ENCODE measurements at places on chromosomes 7 and 10.

DNA sequence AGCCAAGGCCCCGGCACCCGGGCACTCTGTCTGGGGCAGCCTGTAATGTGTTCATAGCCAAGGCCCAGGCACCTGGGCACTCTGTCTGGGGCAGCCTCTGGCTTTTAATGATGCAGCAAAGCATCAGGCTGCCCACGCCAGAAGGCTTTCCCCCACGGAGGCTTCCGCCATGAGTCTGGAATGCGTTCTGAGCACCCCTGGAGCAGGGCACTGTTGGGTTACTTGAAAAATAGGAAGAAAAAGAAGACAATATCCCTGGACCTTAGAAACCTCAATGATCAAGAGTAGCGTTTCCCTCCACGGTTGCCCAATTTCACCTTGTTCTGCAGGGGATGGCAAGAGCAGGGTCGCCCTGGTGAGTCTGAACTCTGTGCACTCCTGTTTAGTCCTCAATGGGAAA is 565.0 kb downstream of the PTPRN2 start:
- DNase-seq = no peak

GRCh38 chr7:74452748-74453321 is 871 bp upstream of the GTF2IRD1 start:
- DNase-seq = no peak

DNA sequence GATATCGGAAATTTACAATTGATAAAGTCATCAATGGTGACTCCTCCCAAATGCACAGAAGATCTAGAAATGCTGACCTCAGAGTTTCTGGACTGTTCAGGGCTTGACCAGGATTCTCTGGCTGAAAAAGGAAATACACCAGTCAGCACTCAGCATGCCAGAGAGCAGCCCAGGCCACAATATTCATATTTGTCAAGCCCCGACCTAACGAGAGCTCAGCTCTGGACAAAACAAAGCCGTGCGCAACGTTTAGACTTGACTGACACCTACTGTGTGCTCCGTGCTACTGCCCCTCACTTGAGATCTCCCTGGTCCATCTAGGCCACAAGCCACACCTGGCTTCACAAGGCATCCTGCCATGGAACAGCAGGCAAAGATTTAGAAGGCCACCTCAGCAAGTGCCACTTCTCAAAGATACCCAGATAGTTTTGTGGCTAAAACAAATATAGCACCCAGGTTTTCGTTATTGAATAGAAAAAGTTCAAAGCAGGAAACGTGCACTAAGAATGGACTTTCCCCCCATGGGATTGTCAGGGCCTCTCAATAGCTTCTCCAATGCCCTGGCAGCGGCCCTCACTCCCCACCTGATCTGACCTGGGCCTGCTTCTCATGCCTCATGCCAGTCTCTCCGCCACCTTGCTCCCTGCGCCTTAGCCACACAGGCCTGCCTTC is 218.3 kb downstream of the FAM107B start:
- DNase-seq = no peak

GRCh38 chr10:124681626-124682552 is 62.3 kb downstream of the FAM53B start:
- DNase-seq = no peak

DNA sequence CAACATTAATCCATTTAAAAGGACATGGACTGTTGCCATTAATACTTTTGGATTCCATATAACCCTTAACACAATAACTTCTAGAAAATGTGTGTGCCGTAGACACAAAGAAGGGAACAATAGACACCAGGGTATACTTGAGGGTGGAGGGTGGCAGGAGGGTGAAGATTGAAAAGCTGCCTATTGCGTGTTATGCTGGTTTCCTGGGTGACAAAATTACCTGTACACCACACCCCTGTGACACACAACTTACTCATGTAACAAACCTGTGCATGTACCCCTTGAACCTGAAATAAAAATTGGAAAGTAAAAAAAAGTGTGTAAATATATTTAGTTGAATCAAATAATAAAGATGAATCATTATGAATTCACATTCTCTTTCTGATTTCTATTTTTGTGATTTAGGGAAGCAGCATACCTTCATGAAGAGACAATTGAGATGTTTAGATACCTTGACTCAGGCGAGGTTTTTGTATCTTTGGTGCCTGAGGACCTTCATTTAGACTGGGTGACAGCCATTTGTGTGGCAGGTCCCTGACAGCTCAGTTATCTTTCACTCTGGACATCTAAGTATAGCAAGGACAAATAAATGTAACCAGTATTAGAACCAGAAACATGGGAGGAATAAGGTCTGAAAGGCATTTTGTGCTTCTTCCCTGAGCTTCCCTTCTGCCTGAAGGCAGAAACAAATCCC is 28.7 kb downstream of the GIMAP8 start:
- DNase-seq = no peak

GRCh38 chr7:129796186-129796775 is 156.5 kb downstream of the UBE2H start:
- no peak for DNase-seq

DNA sequence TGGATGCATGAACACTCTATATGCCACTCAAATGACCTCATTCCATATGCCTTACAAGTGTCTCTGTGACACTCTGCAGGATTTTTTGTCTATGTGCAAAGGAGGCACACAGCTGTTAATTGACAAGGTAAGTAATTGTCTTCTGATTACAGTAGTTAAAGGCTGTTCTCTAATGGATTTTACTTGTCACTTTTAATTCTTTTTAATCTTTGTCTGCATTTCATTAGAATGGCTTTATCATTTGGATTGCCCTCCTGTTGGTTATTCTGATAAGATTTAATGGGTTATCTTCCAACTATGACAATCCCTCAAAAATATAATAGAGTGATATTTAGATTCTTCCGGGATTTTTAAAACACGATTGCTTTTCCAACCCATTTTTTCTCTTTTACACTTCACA is 290.0 kb upstream of the TEX47 start:
- DNase-seq = no peak

- DNase-seq = no peak
Observed at GRCh38 chr10:101453791-101454718, 100.1 kb downstream of the BTRC start.

DNA sequence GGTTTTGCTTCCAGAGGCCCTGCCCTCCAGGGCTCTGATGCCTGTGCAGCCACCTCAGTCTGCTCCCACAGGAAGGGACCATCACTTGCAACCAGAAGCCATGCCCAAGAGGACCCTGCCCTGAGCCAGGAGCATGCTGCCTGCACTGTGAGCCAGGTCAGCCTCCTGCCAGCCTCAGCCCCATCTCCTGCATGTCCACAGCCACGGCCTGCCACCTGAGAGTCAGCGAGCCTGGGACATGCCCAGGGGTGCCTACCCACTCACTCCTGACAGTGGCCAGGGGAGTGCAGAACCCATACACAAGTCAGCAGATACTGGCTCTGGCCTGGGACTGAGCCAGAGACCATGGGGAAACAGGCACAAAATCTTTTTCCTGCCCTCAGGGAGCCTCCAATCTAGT is 6.6 kb upstream of the KCP start:
- no peak for DNase-seq

- DNase-seq = no peak
Observed at GRCh38 chr10:98486421-98486820, 39.7 kb upstream of the HPS1 start.

- no peak for DNase-seq
Observed at GRCh38 chr7:3928727-3929515, 627.9 kb downstream of the SDK1 start.

GRCh38 chr7:155204744-155205367 is 92.8 kb upstream of the INSIG1 start:
- no peak for DNase-seq

DNA sequence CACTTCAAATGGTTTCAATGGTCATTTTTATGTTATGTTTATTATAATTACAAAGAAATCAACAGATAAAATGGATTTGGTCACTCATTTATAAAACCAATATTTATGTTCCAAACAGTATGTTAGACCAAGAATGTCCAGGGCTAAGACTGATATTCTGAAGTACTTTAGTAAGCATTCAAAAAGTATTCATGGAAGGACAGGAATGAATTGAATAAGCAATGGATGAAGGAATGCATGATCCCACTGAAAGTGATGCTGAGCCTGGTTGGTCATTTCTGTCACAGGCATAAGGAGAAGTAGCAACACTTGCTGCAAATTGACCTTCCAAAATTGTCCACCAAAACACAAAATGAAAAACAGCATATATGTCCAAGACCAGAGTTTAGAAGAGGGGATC is 189.0 kb upstream of the CELF2 start:
- DNase-seq = no peak

DNA sequence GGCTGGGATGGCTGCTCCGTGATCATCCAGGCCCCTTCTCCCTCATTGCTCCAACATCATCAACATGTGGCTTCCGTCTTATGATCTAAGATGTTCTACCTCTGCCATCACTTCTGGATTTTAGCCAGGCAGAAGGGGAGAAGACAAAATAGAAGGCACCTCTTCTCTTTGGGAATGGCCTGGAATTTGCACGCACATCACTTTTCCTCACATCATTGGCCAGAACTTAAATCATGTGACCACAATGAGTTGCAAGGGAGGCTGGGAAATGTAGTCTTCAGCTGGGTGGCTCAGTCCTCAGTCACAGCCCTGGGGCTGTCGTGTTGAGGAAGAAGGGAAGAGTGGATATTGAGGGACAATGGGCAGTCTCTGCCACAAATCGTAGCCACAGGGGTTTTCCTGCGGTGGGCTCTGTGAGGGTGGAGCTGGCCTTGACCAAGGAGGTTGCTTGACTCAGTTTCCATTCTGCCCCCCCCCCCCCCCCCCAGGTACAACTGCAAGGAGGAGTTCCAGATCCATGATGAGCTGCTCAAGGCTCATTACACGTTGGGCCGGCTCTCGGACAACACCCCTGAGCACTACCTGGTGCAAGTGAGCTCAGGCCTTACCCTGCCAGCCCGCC is 50.3 kb downstream of the PALD1 start:
- DNase-seq = no peak

- no peak for DNase-seq
Observed at GRCh38 chr10:47101807-47102206, 190.6 kb downstream of the PTPN20 start.

GRCh38 chr10:12703126-12703525 is 298.4 kb downstream of the CCDC3 start:
- DNase-seq = no peak

DNA sequence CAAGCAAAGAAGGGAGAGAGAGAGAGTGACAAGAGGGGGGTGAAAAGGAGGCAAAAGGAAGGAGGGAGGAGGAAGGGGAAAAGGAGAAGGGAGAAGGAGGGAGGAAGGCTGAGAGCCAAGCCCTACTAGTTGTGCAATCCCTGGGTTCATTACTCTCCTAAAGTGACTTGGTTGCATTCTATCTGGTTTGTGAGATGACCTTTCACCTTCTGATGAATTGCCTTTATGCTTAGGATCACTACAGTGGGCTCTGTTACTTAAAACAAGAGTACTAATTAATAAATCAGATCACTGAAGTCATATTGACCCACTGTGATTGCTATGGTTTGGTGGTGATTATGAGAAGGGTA is 144.9 kb downstream of the KIF20B start:
- DNase-seq = no peak

DNA sequence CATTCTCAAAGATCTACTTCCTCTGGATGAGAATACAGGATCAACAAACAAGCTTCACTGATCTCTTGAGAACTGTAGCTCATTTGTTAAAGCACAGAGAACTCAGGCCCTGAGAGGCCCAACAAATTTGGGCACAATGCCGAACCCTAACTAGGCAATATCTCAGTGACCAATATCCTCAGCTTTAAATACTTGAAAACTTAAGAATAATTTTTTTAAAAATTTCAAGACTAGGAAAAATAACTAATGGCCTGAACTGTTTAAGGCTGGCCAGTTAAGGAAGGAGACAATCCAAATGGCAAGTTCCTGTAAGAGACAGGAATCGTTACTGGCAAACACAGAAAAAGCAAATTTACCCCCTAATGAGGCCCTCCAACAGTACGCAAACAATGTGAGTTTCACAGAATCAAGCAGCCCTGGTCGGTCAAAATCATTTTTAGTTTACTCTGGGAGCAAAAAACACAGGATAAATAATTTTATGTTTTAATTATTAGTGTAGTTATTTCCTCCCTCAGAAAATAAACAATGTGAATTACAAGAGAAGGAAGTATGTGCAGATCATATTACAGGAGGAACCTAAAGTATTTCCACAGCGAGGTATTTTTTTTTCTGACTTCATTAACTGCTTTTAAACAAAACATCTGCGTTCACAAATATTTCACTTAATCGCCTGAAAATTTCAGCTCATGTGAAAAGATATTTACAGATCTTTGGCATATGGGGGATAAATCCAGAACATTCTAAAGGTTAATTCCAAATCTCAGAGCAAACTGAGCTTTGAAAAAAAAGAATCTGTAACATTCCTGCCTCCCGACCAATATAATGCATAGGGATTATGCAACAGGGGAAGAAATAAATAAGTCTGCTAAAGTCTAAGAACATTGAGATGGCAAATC is 39.5 kb downstream of the NT5C2 start:
- no peak for DNase-seq

DNA sequence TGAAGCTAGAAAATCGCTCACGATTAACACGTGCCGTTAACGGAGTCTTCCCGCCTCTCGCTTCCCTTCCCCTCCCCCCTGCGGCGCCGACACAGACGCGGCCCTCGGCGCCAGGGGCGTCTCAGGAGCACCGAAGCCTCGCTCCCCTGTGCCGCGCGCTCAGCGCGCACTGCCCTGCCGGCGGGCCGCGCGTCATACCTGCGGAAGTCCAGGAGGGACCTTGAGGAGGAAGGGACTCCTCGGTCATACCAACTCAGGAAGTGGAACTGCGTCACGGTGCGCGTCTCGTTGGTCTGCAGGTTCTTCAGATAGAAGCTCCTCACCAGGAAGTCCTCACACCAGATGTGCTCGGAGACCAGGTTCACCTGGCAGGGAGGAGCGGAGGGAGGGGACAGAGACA is 239.6 kb downstream of the DNAJB6 start:
- peak; percentile 24 for DNase-seq

GRCh38 chr10:75398200-75398691 is 3.3 kb downstream of the ZNF503 start:
- DNase-seq = no peak

DNA sequence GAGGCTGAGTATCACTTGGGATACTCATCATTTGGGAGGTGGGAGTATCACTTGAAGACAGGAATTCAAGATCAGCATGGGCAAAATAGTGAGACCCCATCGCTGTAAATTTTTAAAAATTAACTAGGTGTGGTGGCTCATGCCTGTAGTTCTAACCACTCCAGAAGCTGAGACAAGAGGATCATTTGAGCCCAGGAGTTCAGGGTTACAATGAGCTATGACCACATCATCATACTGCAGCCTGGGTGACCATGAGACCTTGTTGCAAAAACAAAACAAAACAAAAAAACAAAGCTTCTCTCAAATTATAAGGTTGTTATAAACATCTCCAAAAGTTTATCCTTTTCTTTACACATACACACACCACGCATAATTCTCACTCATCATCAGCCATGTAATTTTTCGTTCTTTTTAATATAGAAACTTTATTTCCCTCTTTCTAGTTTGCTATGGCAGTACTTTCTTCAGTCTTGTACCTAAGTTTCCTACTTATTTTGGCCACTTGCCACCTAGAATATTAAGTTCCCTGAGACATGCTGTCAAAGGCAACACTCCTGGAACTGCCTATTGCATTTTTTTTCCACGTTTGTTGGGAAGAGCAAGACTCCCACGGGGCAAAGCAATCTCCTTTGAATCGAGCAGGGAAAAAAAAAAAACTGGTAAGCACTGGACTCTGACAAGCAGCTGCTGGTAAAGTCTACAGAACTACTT is 37.1 kb downstream of the SKIDA1 start:
- no peak for DNase-seq
